Stimulated activated naive CD4-positive, alpha-beta T cell (primary cell): ENCODE measurements at places on chromosomes 2 and 18.
A peak's percentile ranks its signal among the peaks of the same experiment; 100 is the strongest.

- peak; percentile 48 for DNase-seq
Measured at GRCh38 chr2:100381240-100381639, 36.2 kb downstream of the CHST10 start.

DNA sequence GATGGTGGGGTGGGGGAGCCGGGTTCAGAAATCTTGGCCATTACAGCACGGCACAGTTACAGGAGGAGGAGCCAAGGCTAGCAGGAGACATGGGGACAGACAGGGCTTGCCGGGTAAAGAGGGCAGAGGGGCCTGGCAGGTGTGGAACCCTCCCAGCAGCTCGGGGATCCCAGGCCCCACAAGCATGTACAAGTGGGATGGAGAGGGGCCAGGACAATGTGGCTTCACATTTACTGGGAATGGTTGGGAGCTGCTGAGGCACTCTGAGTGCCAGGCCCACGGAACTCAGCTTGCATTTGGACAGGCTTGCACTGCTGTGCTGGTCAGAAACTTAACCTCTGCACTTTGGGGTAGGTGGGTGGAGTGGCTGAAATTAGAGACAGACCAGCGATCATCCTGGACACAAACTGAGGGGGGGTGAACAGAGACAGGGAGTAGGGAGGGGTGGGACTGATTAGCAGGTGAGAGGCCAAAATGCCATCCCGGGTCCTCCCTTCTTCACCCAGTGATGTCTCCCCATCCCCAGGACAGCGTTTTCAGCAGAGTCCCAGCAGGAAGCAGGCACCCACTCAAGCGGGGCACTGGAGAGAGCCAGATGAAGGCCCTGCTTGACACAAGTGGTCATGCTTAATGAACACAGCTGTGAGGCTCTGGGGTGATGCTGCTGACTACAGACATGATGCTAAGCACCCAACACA, 9.6 kb downstream of the PER2 start:
- DNase-seq, result no peak

DNA sequence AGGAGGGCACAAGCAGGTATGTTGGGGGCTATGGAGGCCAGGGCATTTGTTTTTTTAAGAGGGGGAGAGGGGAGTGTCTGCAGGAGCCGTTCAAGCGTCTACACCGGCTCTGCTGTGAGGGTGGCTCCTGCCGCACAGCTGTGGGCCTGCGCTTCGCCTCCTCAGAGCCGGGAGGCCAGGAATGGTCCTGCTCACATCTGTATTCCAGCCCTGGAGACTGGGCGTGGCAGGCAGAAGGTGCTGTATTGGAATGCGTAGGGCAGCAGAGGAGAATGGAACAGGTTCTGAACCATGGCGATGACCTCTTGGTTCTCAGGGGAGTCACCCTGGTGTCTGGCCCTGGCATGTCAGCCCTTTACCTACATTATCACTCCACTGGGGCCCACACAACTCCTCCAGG, 26.8 kb upstream of the INHBB start:
- no peak for DNase-seq

DNA sequence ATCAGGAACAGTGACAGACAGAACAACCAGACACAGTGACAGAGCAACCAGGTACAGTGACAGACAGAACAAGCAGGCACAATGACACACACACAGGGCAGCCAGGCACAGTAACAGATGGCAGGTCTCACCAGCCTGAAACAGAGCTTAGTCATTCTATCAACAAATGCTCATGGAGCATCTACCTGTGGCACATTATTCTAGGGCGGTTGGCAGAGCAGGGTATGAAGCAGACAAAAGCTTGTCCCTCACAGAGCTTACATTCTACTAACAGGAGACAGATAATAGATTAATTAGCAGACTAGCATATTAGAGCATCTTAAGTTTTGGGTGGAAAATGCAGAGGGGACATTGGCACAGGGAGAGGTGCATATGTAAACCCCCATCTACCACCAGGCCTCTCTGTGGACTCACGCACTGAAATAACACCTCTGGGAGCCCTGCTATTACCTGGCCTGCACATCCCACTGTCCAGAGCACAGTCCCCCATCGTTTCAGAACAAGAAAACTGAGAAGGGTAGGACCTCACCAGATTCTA, 64.1 kb upstream of the RAB6C start:
- no peak for DNase-seq

GRCh38 chr2:208189810-208190503, at the start of gene C2orf80:
Gene C2orf80 (minus strand): TSS chr2:208190030. CDS start chr2:208186986, 3,044 bp downstream.
- DNase-seq, result no peak

DNA sequence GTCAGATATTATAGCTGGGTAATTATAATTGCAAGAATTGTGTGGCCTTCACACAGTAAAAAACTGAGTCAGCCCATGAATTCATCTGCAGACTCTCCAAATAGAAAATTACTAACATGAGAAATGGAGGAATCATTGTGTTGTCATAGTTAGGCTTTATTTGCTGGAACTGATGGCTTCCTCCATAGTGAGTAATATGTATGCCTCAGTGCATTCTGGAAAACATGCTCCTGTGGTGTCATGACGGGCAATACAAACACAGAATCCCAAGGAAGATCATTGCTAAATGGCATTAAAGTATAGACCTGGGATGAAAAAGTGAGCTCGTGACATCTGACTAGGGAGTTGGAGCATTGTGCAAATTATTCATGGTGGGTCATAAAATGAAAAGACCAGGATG, 23.6 kb upstream of the NMS start:
- no peak for DNase-seq

- DNase-seq, result no peak
Measured at GRCh38 chr18:61459896-61460648, 126.8 kb downstream of the CDH20 start.

GRCh38 chr18:80035997-80036396, 1.8 kb downstream of the RBFA start:
- DNase-seq, result no peak

GRCh38 chr2:144067506-144067905, 452.4 kb downstream of the ZEB2 start:
- DNase-seq, result no peak

DNA sequence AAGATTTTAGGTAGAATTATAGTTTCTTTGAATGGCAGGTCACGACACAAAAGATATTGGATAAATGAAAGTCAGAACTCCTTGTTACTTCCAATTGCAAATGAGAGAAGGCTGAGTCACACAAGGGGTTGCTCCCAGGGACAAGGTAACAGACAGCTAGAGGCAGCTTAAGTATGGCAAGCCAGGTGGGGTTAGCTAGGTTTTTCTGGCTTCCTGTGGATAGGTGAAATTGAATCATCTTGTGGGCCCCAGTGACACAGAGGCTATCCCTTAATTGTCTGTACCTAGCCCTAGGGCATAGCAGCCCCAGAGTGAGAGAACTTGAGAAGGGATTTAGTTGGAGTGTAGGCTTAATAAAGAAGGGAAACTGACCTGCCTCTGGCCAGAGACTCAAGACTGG, 407.7 kb upstream of the SLC8A1 start:
- DNase-seq, result no peak

DNA sequence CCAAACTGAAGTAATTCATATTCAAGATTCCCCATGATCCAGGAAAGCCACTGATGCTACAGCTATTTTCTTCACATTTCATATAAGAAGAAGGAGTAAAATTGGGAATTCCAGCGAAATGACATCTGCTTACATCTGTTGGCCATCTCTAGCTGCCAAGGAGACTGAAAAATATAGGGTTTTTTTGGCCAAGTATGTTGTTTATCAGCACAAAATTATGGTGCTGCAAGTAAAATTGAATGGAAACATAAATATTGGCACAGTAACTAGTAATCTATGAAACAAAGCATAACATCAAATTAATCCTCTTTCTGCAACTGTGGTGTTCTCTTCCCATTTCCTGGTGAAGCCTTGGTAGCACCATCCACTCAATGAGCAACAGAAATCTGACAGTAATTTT, 649.5 kb upstream of the ZNF804A start:
- DNase-seq, result no peak

- DNase-seq, result no peak
Measured at GRCh38 chr2:144580521-144581161, 60.7 kb upstream of the ZEB2 start.

DNA sequence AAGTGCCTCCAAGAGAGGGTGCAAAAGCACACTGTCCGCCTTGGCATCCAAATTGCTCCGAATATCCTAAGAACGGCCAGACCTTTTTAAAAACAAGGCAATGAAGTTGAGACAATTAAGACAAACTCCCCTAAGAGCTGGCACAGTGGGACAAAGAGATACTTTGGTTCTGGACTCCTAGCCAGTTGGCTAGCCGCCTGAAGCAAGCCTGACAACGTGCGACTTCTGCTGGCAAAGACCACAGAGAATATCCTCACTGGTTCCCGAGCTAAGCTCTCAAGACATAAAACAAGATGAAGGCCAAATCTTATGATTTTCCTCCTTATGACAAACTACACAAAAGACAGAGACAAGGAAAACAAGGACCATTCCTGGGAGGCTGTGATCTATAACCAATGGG, 32.7 kb downstream of the CHRNA1 start:
- no peak for DNase-seq
